ENCODE measurements at places on chromosomes 5 and 9.

DNA sequence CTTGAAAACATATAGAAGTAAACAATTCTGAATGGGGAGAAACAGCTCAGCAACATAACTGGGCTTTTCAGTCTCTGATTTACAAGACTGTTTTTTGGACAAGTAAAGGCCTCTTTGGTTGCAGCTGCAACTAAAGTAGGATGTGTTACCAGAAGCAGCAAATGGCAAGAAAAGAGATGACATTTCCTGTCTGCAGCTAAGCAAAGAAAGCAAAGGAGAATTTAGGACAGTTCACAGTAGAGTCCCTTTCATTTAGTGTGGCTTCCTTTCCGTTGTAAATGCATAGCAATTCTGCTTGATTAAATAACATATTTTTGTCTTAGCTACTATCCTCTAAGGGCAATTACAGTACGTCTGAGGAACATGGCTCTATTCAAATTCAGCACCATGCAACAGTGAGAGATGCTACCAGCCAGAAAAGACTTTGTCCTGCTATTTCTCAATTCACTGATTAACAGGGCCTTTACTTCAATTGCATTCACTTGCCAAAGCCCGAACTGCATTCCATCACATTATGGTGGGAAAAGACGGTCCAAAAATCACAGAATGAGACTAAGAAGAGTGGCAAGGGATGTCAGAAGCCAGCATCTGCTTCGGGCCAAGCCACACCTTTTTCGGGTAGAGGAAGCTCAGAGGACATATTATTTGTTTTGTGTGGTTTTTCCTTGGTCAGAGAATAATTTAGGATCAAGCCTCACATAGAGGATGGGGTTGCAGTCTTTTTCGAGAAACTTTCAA is 107.7 kb downstream of the SEMA6A start:
- DNase-seq, result no peak

DNA sequence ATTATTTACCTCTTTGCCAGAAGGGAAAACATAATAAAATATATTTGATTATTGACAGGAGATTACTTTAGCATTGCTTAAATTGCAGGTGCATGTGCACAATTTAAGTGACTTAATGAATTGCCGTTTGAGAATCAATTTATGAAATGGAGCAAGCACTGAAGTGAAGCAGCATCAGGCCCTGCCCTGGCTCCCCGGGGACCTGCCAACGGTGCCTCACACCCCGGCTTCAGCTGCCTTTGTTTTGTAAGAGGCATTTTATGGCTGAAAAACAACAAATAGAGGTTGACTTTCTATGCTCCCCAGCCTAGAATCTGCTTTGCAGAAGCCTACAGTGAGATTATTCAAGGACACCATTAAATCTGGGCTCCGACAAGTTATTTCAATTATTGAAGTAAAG is 359.1 kb upstream of the IRX4 start:
- no peak for DNase-seq

- DNase-seq, result no peak
Observed at GRCh38 chr9:116435706-116436105, 251.4 kb upstream of the TRIM32 start.

GRCh38 chr9:112063151-112063550 is 111.9 kb downstream of the SUSD1 start:
- no peak for DNase-seq

GRCh38 chr5:5605170-5605764 is 182.8 kb downstream of the ICE1 start:
- DNase-seq, result no peak

GRCh38 chr5:172450861-172451695 is 3.2 kb downstream of the SH3PXD2B start:
- DNase-seq, result peak; percentile 42

DNA sequence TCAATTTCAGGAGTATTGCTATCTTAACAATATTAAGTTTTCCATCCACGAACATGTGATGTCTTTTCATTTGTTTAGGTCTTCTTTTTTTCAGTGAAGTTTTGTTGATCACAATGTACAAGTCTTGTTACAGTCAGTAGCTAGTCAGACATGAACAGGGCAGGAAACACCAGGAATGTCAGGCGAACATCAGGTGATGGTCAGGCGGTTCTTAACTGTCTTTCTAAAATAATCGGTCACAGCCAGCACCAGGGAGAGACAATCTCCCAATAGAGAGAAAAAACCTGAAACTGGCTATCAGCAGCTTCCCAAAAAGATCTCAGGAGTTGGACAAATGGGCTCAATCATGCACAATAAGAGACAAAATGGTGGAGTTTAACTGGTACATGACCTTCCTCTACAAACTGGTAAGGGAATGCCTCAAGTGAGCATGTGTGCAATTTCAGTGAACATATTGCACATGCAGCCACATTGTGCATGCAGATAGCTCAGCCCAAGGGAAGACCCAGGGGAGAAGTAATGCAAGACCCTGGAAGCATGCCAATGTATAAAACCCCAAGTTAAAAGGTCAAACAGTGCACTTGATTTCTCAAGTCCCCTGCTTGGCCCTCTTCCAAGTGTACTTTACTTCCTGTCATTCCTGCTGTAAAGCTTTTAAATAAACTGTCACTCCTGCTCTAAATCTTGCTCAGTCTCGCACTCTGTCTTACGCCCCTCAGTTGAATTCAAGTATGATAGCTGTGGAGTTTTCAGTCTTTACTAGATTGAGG is 176.1 kb upstream of the RASEF start:
- no peak for DNase-seq

DNA sequence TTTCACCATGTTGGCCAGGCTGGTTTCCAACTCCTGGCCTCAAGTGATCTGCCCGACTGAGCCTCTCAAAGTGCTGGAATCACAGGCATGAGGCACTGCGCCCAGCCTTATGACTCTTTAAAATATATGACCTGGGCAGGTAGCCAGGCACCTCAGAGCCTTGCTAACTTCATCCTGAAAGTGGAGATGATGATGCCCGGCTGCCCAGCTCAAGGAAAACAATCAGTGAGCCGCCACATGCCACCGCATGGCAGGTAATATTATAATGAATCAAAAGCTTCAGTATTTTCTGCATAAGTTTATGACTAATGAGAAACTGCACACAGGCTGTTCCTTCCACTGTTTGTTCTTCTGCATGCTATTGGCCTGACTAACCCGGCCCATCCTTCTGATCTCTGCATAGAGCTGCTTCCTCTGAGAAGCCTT is 30.4 kb upstream of the DMRT1 start:
- DNase-seq, result no peak

- no peak for DNase-seq
Observed at GRCh38 chr5:54904425-54904824, 81.0 kb downstream of the ESM1 start.

Data from activated CD4-positive, alpha-beta T cell treated with anti-CD3 and anti-CD28 coated beads for 4 hours (primary cell).